ENCODE measurements at places on chromosomes 11 and 22.

- DNase-seq = no peak
Observed at GRCh38 chr11:118935376-118935775, 9.7 kb upstream of the BCL9L start.

DNA sequence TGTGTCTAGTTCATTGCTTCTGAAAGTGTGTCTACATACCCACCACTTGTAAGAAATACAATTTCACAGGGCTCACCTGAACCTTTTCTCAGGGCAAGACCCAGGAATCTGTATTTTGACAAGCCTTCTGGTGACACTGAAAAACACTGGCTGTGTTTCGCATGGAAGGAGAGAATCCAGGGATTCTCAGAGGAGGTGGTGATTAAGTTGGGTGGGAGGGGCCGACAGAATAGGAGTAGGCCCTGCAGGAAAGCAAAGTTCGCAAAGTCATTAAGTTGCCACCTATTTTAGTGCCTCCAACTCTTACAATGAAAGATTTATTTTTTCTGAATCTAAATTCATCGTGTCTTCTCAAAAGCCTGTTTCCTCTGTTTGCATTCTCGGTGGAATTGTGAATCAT is 186.8 kb downstream of the FAT3 start:
- DNase-seq = no peak

- DNase-seq = no peak
Observed at GRCh38 chr22:42803389-42803788, 53.7 kb downstream of the ARFGAP3 start.

DNA sequence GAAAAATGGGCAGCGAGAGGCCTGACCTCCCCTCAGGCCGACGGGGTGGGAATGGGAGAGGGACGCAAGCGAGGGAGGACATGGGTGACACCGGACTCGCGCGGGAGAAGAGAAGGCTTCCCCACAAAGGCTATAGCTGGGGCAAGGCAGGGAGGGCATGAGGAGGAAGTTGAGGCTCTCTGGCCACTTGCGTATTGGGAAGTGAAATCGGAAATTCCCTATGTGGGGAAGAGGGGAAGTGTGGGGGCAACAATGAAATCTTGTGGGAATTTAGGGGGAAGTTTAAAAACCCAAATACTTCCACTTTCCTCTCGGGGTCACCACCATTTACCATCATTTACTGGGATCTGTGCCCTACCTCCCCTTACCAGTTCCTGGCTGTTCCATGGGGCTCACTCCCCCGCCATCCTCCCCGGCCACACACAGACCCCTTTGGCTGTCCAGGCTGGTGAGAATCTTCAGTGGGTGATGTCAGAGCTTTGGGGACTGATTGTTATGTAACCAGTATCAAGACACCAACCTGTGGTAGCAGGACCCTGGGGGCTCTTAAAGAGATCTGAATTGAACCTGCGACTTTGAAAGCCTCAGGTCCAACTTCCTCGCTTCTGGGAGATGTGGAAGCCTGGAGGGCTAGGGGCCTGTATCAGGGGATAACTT is 951 bp upstream of the EHD1 start:
- peak; percentile 39 for DNase-seq

DNA sequence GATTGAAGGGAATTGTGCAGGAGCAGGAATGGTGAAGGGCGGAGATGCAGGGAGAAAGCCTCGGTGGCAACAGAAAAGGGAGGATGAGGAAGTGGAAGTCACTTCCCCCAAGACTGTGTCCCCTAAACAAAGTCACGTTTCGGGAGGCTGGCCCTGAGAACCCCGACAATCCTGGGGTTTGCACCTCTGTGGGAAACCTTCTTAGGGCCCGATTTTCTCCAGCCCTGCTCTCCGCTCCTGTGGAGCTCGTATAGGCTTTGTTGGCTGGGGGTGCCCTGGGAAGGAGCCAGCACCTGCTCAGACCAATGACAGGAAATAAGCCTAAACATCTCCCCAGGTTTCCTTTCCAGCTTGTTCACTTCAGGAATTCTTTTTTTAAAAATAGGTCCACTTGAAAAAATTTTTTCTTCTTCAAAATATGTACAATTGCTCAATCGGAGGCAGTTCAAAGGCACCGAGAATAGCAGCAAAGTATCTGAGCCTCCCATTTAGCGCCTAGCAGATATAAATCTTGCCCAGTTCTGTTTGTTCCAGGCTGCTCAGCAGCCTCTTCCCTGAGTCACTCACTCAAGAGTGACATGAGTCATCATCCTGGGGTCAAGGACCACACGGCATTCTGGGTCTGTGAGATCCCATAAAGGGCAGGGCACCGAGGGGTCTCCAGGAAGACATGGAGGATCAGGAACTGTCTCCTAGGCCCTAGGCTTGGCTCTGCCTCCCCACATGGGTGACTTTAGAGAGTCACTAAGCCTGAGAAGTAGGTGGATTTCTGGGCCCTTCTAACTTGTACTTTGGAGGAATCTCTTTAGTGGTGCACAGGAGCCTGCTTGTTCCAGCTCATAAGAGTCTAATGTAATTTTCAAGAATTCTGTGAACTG is 34.0 kb downstream of the IRAG1 start:
- DNase-seq = no peak

GRCh38 chr11:134140961-134141490 is 72.2 kb downstream of the JAM3 start:
- DNase-seq = no peak

- no peak for DNase-seq
Observed at GRCh38 chr11:65381716-65382032, 772 bp downstream of the SLC25A45 start.

DNA sequence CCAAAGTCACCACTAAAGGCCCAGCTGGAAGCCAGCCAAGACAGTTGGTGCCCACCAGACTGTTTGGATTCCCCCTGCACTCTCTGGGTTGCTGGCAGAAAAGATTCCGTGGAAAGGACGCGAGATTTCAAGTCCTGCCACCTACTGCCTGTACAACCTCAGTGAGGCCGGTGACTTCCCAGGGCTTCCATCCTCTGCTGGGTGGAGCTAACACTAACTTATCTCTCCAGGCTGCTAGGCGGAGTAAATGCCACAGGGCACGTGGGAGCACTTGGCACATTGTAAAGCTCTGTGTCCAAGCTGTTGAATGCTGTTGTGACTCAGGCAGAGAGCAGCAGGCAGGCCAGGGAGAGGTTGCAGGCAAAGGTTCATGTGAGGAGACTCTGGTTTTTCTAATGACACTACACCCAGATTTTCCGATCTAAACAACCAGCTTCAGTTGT is 50.9 kb upstream of the CDON start:
- DNase-seq = no peak

DNA sequence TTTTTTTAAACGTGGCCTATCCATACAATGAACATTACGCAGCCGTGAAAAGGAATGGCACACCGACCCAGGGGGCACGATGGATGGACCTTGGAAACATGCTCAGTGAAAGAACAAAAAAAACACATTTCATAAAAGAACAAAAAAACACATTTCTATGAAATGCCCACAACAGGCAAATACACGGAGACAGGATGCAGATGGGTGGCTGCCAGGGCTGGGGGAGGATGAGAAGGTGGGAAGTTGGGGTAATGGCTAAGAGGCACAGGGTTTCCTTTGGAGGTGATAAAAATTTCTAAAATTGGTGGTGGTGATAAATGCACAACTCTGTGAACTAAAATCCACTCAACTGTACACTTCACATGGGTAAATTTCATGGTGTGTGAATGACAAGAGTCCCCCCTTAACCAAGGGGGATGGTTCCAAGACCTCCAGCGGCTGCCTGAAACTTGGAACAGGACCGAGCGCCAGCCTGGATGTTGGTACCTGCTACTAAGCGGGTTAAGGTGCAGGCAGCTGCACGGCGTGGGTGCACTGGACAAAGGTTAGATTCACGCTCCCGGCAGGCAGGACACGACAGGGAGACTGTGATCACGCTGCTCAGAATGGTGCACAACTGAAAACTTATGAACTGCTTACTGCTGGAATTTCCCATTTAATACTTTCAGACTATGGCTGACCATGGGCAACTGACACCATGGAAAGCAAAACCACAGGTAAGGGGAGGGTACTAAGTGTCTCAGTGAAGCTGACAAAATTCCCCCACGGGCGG is 16.5 kb downstream of the BRD1 start:
- DNase-seq = no peak

DNA sequence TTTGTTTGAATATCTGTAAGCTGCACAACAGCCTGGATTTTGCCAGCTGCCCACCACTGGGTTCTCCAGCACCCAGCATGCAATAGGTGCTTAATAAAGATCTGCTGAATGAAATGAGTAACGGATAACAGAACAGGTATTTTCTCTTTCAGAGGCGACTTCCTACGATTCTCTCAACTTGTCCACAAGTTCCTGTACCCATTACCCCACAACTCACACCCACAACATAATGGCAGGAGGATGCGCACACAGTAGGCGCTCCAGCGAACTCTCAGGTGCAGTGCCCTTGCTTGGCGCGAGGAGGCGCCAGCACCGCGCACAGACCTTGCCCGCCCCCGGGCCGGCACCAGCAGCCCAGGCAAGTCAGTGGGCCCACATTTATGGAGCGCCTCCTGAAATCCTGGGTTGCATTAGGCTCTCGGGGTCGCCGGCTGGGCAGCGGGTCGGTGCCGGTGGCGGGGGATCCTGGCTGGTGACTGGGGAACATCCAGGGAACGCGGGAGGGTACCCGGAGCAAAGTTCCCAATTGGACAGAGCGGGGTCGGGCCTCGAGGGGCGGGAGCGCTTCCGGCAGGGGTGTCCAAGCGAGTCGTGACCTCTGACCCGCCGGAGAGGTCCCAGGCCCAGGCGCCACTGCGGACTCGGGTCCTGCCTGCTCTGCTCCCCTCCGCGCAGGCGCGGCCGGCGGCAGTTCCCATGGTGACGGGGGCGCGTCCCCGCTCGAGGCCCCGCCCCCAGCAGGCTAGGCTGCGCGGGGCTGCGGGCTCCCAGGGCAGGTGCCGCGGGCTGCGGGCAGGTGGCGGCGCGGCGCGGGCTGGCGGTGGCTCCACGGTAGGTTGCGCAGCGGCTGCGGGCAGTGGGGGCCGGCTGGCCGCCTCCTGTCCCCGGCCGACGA is at the start of gene KIAA1671:
KIAA1671 (plus strand) TSS at position 775 of the 895 bp plus-strand sequence. CDS start 75,284 bp downstream, outside the sequence.
- DNase-seq = peak; percentile 89

DNA sequence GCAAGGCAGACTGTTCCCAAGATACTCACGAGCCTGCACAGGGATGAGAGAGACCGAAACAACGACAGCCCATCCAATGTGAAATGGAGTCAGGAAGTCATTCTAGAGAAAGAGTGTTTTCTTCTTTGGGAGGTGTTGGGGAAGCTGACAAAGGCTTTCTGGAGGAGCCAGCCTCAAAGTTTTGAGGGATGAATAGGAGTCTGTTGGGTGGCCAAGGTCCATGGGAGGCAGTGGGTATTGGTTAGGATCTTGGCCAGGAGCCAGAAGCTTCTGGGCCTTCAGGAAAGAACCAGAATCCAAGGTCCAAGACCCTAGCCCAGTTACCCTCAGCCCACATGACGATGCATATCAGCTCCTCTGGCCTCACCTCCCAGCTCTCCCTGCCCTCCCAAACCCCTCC is 59.9 kb upstream of the SHISAL1 start:
- DNase-seq = no peak

- peak; percentile 62 for DNase-seq
Observed at GRCh38 chr22:25362215-25362882, 142.9 kb downstream of the CRYBB2 start.

- no peak for DNase-seq
Observed at GRCh38 chr11:61650781-61651571, 29.2 kb upstream of the DAGLA start.

DNA sequence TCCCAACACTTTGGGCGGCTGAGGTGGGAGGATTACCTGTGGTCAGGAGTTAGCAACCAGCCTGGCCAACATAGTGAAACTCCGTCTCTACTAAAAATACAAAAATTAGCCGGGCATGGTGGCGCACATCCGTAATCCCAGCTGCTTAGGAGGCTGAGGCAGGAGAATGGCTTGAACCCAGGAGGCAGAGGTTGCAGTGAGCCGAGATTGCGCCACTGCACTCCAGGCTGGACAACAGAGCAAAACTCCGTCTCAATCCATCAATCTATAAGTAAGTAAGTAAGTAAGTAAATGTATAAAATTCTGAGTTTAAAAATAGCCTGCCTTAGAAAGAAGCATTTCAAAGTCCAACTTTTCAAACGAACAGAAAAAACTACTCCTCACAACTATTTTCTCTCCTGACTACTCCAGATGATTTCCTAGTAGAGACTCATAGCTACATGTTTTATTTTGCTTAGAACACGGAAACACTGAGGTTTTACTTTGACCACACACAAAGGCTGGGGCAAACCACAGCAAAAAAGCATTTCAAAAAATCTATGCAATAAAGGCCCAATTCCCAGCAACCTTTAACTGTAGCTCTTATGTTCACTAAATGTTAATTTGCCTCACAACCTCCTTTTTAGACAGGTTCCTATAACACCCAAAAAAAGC is 16.3 kb downstream of the SPTY2D1 start:
- peak; percentile 47 for DNase-seq

Data from CD4-positive, alpha-beta T cell treated with Interferon alpha-2 for 1 hour (primary cell).